IMR-90 (cell line): ENCODE measurements at places on chromosomes 3 and 15. TPM values are rescaled to one million over a fixed set of nuclear protein-coding genes. Genes with fewer than 3 reads are reported as not detected.

The TIMP4 gene
- total RNA-seq, result 0.54 and 0.56 TPM in 2 replicates

The KIF7 gene
- total RNA-seq, result 5.0 and 5.3 TPM in 2 replicates

The CCDC80 gene
- 387 and 406 TPM in 2 replicates for total RNA-seq

The MINAR1 gene
- total RNA-seq, result 1.4 and 1.6 TPM in 2 replicates

The EFCAB12 gene
- total RNA-seq, result under 0.01 TPM in 2 replicates

- DNase-seq, result no peak
These were observed 35.7 kb downstream of the SRP14 start for GRCh38 chr15:40003116-40003916.

GRCh38 chr3:183249006-183249718, 3.9 kb upstream of the B3GNT5 start:
- DNase-seq, result no peak

- DNase-seq, result peak; percentile 41
These were observed 8.5 kb upstream of the ILDR1 start for GRCh38 chr3:122030381-122031122.

- no peak for DNase-seq
These were observed 32.2 kb downstream of the SUCNR1 start for GRCh38 chr3:151905647-151906046.

DNA sequence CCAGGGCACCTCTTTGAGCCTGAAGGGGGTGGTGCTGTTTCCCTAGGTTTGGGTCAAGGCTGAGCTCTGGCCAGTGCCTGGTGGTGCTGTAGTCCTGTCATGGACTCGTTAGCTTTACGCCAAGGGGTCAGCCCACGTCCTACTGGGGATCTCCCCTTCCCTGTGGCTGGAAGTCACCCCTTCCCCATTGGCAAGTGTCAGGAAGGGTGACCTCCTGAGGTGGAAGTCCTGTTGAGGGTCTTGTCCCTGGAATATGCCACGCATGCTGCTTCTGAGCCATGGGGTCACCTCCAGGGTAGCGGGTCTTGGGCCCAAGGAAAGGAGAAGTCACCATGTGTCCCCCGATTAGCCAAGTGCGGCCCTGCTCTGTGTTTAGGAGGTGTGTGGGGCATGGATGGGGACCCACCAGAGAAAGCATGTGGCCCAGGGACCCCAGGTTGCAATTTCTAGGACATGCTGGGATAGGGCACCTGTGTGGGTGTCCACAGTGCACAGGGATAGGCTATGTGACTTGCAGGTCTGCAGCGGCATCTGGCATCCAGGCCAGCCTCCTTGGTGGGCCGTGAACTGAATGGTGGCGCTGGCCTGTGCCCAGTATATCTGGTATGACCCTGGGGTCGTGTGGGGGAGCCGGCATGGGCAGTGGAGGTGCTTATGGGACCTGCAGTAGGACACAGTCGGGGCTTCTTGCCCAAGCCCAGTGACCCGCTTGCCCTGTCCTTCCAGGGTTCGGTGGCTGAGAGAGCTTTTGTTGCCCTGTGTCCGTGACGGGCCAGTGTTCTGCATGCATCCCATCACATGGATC, 226.7 kb downstream of the SNRPN start:
- no peak for DNase-seq

GRCh38 chr3:180934638-180935037, 22.2 kb downstream of the FXR1 start:
- peak; percentile 33 for DNase-seq

GRCh38 chr15:24899795-24900194, 55.0 kb upstream of the SNRPN start:
- DNase-seq, result peak; percentile 18

GRCh38 chr3:146432066-146432465, 37.3 kb downstream of the PLSCR2 start:
- DNase-seq, result no peak

- no peak for DNase-seq
These were observed 262.1 kb downstream of the CNTN4 start for GRCh38 chr3:2360815-2361214.

GRCh38 chr3:134998855-134999254, 203.8 kb downstream of the EPHB1 start:
- no peak for DNase-seq

DNA sequence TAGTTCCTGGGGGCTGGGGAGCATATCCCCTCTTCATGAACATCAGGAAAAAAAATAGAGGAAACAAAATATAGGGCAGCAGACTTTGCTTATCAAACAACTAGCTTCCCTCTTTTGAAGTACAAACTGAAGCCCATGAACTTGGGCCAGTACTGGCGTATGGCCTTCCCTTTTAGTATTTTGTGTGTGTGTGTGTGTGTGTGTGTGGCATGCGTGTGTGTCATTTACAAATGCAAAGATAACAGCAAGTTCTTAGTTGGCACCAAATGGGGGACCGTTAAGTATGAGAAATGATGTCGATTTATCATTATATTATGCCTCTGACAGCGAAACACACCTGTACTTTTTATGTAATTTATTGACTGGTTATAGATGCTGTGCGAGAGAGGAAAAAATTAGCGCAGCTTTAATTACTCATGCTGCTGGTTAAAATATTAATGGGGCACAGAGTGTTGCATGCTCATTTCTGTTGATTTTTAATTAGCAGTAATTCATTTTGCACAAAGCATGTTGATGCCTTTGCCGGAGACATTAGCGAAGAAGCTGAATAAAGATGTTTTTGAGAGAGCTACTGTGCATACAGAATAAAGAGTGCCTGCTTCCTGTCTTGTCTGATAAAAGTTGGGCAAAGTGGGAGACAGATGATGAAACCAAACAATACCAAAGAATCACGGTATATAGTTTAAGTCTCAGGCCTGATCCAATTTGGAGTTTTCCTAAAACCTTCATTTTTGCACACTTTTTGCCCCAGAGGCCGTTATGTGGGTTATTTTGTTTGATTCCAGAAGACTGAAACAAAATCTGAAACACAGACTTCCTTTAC, 297.1 kb downstream of the SATB1 start:
- DNase-seq, result no peak

DNA sequence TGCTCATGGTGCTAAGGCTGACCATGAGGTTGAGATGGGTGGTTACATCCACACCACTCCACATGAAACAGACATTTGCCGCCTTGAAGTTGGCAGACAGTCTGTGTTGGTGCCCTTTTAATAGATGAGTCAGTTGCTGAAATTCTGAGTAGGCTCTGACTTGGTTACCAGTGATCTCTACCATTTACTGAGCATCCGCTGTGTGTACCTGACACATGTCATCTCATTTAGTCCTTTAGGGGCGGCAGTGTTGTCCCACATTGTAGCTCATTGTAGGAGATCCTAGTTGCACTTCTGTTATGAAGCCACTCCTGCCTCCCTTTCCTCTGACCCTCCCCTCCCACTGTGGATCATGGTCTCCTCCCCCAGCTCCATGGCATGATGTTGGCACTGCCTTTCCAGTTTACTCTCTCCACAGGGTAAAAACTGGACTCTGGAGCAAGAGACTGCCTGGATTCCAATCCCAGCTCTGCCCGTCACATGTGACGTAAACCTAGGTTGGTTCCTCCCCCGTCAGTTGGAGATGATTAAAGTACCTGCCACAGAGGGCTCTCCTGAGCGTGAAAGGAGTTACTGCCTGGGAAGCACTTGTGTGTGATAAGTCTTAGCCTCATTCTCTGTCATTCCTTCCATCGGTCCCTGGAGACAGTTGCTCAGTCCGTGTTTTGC, 21.6 kb downstream of the SLCO3A1 start:
- DNase-seq, result no peak
